ENCODE measurements at places on chromosomes 4 and X.

GRCh38 chr4:159117968-159118367 lies 15.1 kb downstream of the RAPGEF2 start:
- no peak for DNase-seq

GRCh38 chr4:43471950-43472349 lies 579.4 kb downstream of the GRXCR1 start:
- DNase-seq: no peak

DNA sequence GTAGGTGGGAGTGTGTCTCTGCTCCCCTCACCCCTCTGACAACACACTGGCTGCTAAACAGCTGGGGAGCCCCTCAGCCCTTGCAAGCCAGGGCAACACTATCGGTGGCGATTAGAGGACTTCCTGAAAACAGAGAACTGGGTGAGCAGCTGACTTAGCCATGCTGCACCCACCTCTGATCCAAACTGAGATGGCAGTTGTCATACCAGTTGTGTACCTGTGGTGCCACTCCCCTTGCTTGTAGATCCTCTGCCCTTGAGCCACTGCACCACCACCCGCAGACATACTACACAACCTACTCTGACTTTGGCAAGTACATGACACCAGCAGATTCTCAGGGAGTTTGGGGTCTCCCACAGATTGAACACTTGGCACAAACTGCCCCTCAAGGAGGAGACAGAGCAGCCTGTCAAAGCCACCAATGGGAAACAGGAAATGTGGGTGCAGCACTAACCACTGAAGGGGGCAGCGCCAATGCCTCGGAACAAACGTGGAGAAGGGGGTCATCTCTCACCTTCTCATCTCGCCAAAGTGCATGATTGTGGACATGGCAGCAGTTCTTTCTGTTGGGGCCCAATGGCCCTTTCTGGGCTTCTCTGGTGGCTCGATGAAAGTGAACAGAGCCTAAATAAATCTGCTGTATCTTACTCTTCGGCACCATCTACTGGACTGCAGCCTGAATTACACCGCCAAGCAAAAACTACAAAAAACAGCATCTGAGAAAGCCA lies 119.8 kb downstream of the NEK1 start:
- DNase-seq: no peak

DNA sequence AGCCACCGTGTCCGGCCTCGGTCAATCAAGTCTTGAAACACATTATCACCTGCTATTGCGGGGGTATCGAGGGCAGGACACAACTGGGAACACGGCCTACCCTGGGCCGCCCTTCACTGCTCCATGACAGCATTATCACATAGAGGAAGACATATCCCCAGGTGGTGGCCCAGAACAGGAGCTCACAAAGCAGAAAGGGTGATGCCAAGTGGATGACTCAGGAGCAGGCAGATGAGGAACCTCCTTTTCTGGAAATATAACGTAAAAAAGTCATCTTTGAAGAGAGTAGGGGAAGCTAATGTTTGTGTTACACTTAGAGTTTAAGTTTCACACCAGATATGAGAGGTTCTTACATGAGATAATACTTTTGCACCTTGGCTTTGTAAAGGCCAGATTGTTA lies 5.3 kb upstream of the SUPT20HL1 start:
- DNase-seq: no peak

DNA sequence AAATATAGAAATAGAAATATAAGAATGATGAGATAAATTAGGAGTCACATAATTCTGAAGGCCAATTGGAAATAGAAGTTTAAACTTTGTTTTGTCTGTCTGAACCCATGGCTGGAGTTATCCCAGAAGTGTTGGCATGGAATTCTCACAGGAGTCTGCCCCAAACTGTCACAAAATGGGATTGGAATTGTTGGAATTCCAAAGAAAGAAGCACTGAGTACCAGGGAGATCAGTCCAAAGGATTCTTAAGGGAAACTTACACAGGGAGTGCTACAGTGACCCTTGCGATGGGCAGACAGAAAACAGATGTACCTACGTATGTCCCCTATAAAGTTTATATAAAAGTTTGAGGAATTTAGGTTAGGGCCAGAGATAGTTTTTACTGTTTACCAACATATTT lies 1607.7 kb downstream of the ARAP2 start:
- DNase-seq: no peak

- DNase-seq: no peak
Observed at GRCh38 chr4:61400439-61401038, 200.4 kb downstream of the ADGRL3 start.

All from ecto neural progenitor cell (in vitro differentiated cells).